Caco-2 (cell line): ENCODE measurements at places on chromosomes 1 and 21. TPM values are rescaled to one million over a fixed set of nuclear protein-coding genes. Genes with fewer than 3 reads are reported as not detected.

The RXFP4 gene
- not detected in 2 replicates for total RNA-seq

DNA sequence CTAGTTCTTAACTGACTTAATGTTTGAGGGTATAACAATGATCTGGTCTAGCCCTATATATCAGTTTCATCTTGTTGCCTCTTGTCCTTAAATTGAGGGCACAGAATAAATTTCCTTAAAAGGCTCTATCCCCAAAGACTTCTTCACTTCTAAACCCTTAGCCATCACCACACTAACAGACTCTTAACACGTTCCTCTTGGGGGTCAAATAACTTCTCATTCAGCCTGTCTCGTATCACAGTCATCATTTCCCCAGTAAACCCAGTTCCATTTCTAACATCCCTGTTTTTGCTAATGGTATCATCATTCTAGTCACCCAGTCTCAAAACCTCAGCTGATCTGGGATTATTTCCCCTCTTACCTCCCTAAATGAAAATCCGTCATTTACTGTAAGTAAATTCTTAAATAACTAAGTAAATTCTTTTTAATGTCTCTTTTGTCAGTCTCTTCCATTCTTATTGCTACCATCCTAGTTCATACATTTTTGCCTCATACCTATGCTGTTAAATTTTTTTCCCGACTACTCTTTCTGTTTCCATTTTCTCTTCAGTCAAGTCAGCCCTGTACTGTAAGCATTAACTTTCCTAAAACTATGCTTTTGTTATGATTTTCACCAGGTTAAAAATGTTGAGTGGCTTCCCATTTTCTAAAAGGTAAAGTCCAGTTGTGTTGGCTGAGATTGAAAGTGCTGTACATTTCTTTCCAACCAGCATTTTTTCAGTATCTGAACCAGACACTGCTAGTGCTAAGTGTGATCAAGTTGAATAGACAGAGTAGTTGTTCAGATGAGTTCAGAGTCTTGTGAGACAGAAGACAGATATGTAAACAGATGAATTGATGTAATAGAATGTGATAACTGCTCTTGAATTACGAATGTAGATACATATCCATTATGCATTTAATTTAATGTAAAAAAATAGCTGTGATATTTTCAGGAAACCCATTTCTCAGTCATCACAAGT, 6.9 kb downstream of the CTTNBP2NL start:
- no peak for DNase-seq
- H3K4me3 ChIP-seq: no peak overlapping the region
- H3K27me3 ChIP-seq: no peaks in the 10 kb centered on the region
- H3K36me3 ChIP-seq: no peaks in the 10 kb centered on the region
- H3K27ac ChIP-seq: no peak overlapping the region

DNA sequence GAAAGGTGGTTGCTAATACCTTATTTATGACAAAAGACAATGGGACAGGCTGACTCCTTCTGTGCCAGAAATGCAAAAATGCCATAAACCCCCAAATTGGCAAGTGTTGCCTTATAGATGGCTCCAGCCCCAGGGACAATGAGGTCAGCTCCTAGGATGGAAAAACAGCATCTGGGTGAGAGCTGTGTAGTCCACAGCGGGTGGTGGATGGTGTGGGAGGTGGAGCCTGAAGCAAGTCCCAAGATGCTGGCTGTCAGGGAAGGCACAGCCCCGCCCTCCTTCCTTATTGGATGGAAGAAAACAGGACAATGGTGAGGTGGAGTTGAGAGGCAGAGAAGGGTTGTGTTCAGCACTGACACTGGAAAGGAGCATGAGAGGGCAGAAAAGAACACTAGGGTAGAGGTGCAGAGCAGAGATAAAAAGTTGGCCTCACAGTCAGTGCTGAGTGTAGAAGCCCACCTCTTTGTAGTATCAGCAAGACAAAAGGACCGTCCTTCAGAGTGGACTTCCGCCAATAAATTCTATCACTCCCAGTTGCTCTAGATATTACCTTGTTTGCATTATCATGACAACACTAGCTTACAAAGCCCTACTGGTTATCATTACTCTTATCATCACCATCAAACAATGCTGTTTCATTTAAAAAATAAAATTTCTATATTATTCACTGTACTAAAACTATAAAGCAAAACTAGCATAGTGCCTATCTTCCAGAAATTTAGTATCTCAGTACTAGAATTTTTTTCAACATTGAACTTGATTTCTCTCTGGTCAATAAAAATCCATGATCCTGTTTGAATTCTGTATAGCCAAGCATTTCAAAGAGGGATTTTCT, 3.7 kb upstream of the SDE2 start:
- DNase-seq: peak; percentile 45
- H3K27ac ChIP-seq: no peak overlapping the region
- peaks cover 15% of the 10 kb centered on the region for H3K4me1 ChIP-seq

The TNNT2 gene
- total RNA-seq: 5.9 and 7.3 TPM in 2 replicates

- no peak overlapping the region for H3K27ac ChIP-seq
- DNase-seq: no peak
- no peaks in the 10 kb centered on the region for H3K27me3 ChIP-seq
- no peaks in the 10 kb centered on the region for H3K36me3 ChIP-seq
- H3K4me1 ChIP-seq: no peaks in the 10 kb centered on the region
- no peak overlapping the region for H3K4me3 ChIP-seq
Measured at GRCh38 chr1:6109688-6110087, 64.0 kb downstream of the KCNAB2 start.

The INPP5B gene
- total RNA-seq: 15.8 and 18.8 TPM in 2 replicates

- H3K4me3 ChIP-seq: no peak overlapping the region
- DNase-seq: no peak
- no peaks in the 10 kb centered on the region for H3K27me3 ChIP-seq
- H3K27ac ChIP-seq: no peak overlapping the region
Measured at GRCh38 chr21:27265492-27265891, 298.6 kb upstream of the ADAMTS5 start.

GRCh38 chr1:38997034-38997900, 6.2 kb downstream of the AKIRIN1 start:
- H3K27me3 ChIP-seq: no peaks in the 10 kb centered on the region
- DNase-seq: no peak
- 0 out of 2 replicates have a peak, but pooled peaks cover 1% of the 10 kb centered on the region for H3K36me3 ChIP-seq
- H3K4me1 ChIP-seq: 0 out of 2 replicates have a peak, but pooled peaks cover 3% of the 10 kb centered on the region
- no peak overlapping the region for H3K27ac ChIP-seq

DNA sequence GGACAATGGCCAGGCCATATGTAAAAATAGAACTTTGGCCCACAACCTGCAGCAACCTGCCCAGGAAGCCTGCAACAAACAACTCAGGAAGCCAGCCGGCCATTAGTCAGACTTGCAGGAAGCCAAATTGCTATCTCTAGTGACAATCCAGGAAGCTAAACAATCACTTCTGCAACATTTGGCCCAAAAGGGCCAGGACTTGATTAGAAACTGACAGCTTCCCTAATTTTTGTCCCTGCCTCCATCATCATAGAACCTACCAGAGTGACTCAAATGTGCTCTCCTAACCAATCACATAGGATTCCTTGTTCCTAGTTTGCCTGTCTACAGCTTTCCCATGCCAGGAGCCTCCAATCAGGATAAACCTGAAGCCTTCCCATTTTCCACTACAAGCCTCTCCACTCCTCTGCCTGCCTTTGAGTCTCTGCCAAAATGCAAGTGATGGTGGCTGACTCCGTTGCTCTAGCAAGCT, 639.3 kb downstream of the PTPRU start:
- no peaks in the 10 kb centered on the region for H3K27me3 ChIP-seq
- H3K27ac ChIP-seq: no peak overlapping the region
- DNase-seq: no peak
- H3K4me1 ChIP-seq: no peaks in the 10 kb centered on the region
- H3K36me3 ChIP-seq: no peaks in the 10 kb centered on the region
- H3K4me3 ChIP-seq: no peak overlapping the region

- DNase-seq: no peak
- H3K4me1 ChIP-seq: no peaks in the 10 kb centered on the region
- no peaks in the 10 kb centered on the region for H3K36me3 ChIP-seq
- H3K27me3 ChIP-seq: no peaks in the 10 kb centered on the region
- no peak overlapping the region for H3K27ac ChIP-seq
Measured at GRCh38 chr1:221376286-221376685, 365.6 kb downstream of the DUSP10 start.

The ALX3 gene
- not detected in 2 replicates for total RNA-seq

DNA sequence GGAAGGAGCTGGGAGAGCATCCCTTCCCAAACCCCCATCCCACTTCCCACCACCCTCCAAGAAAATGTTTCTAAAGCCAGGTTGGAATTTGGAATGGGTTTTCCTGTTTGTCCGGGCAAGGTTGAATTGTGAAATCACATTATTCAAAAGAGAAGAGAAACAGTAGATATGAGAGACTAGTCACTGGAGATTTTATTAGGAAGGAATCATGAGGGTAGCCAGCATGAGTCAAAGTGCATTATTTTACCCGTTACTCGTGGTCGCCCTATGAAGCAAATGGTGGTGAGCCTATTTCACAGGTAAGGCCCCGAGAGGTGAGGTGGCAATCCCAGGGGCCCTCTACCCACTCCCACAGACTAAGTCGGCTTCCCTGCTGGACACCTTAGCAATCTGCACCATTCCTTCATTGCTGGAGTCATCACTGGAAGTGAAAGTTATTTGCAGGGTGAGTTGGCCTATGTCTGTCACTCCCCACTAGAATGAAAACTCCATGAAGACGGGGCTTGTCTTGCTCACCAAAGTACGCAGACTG, 52.8 kb downstream of the TOMM20 start:
- DNase-seq: no peak
- no peaks in the 10 kb centered on the region for H3K36me3 ChIP-seq
- H3K27me3 ChIP-seq: no peaks in the 10 kb centered on the region
- H3K27ac ChIP-seq: peak overlapping the region; percentile 89

GRCh38 chr1:3222042-3222692, 153.2 kb downstream of the PRDM16 start:
- peak; percentile 48 for DNase-seq
- H3K27me3 ChIP-seq: no peaks in the 10 kb centered on the region
- H3K36me3 ChIP-seq: no peaks in the 10 kb centered on the region
- H3K4me3 ChIP-seq: no peak overlapping the region
- H3K4me1 ChIP-seq: peaks cover 25% of the 10 kb centered on the region

- no peaks in the 10 kb centered on the region for H3K4me1 ChIP-seq
- no peak overlapping the region for H3K4me3 ChIP-seq
- H3K27ac ChIP-seq: no peak overlapping the region
- no peaks in the 10 kb centered on the region for H3K27me3 ChIP-seq
Measured at GRCh38 chr1:58735586-58735985, 35.7 kb upstream of the MYSM1 start.

DNA sequence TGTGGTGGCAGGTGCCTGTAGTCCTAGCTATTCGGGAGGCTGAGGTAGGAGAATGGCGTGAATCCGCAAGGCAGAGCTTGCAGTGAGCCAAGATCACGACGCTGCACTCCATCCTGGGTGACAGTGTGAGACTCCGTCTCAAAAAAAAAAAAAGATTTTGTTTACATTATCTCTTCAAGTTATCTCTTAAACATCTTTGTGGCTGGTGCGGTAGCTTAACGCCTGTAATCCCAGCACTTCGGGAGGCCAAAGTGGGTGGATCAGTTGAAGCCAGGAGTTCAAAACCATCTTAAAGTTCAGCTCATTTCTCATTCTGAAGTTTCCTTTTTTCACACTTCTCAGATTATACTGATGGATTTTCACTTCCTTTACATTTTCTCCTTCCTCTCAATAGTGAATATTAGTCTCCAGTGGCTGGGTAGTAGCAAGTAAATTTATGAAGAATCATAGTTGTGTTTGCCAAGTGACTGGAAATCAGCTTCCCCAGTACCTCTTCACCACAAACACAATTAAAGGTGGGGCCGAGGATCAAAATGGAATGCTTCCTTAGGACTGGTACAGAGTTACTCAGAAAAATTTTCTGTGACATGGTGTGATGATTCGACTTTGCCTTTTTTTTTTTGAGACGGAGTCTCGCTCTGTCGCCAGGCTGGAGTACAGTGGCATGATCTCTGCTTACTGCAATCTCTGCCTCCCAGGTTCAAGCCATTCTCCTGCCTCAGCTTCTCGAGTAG, 13.8 kb downstream of the PIP5K1A start:
- H3K4me1 ChIP-seq: 0 out of 2 replicates have a peak, but pooled peaks cover 4% of the 10 kb centered on the region
- no peak overlapping the region for H3K4me3 ChIP-seq
- no peak for DNase-seq
- no peaks in the 10 kb centered on the region for H3K27me3 ChIP-seq
- H3K36me3 ChIP-seq: no peaks in the 10 kb centered on the region
- H3K27ac ChIP-seq: no peak overlapping the region

The LAMTOR2 gene
- total RNA-seq: 49.4 and 49.5 TPM in 2 replicates

The VTCN1 gene
- 0.52 and 1.3 TPM in 2 replicates for total RNA-seq

The FBXO28 gene
- total RNA-seq: 31.3 and 36.7 TPM in 2 replicates

GRCh38 chr1:14678011-14678638, 79.6 kb downstream of the KAZN start:
- H3K27me3 ChIP-seq: no peaks in the 10 kb centered on the region; the same call in 1 of the 2 replicates
- H3K4me1 ChIP-seq: no peaks in the 10 kb centered on the region
- no peak overlapping the region for H3K4me3 ChIP-seq
- H3K27ac ChIP-seq: no peak overlapping the region
- no peaks in the 10 kb centered on the region for H3K36me3 ChIP-seq

The ROR1 gene
- total RNA-seq: 37.2 TPM in 2 replicates

The PIGR gene
- not detected in 2 replicates for total RNA-seq

- no peaks in the 10 kb centered on the region for H3K27me3 ChIP-seq
- H3K27ac ChIP-seq: no peak overlapping the region
- H3K4me3 ChIP-seq: no peak overlapping the region
Measured at GRCh38 chr1:111480674-111481073, 6.9 kb downstream of the C1orf162 start.

The CLCNKA gene
- 0.46 TPM in 1 of 2 replicates, not detected in the other for total RNA-seq
